ENCODE measurements at places on chromosomes 12 and 14.
A peak's percentile ranks its signal among the peaks of the same experiment; 100 is the strongest.

- DNase-seq: no peak
Measured at GRCh38 chr14:103684471-103684870, 30.8 kb downstream of the XRCC3 start.

GRCh38 chr12:71710276-71711125, 24.6 kb downstream of the TMEM19 start:
- peak; percentile 72 for DNase-seq

- no peak for DNase-seq
Measured at GRCh38 chr12:110157539-110157938, 33.4 kb downstream of the IFT81 start.

DNA sequence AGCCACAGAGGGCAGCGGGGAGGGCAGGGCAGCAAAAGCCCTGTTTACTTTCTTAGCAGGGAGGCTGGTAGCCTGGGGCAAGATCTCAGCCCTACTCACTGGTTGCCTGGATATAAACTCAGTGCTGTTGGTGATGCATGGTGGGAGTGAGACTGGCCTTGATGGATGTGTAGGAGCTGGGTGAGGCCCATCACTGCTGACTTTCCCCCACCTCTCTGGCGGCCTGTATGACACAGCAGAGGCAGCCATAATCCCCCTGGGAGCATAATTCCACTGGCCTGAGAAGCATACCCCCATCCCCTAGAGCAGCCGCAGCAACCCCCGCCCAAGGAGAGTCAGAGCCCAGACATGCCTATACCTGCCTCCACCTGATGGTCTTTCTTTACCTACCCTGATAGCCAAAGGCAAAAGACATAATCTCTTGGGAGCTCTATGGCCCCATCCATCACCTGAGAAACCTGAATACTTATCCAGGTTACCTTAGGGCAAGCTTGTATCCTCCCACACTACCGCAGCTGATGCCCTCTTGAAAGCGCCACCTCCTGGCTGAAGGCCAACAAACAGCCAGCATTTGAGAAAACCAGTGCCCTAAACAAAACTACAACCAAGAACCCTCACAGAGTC, 59.3 kb downstream of the DNAI7 start:
- no peak for DNase-seq

- DNase-seq: no peak
Measured at GRCh38 chr12:78330131-78330530, 499.4 kb downstream of the NAV3 start.

GRCh38 chr12:79058342-79058741, 193.8 kb downstream of the SYT1 start:
- no peak for DNase-seq

- no peak for DNase-seq
Measured at GRCh38 chr12:20305470-20305869, 62.9 kb upstream of the PDE3A start.

DNA sequence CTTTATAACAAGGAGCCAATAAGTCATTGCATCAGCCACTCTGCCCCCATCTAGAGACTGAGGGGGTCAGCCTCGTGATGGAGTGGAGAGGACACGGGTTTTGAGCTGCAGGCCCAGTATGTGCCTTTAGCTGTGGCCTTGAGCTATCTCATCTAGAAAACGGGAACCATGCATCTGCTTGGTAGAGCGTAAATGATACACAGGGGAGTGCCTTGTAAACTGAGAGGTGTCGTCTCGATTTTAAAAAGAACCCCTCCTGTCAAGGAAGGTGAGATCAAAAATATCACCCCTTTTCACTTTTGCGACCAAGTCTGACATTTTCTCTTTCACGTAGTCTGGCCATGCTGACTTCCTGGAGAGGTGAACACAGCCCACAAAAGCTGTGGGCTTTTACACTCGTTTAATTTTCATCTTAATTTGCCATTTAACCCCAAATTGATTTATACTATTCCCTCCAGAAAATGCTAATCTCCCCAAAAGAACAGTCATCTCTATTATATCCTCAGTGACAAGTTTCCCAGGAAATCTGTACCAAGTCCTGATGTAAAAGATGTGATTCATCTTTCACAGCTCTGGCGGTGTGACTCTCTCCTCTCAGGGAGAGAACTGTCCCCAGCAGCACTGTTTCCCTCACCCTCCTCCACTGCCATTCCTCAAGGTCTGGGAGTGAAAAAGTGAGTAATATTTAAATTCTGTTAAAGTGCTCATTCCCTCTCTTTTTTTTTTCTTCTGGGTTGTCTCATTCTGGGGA, 30.6 kb downstream of the VCPKMT start:
- DNase-seq: peak; percentile 72

DNA sequence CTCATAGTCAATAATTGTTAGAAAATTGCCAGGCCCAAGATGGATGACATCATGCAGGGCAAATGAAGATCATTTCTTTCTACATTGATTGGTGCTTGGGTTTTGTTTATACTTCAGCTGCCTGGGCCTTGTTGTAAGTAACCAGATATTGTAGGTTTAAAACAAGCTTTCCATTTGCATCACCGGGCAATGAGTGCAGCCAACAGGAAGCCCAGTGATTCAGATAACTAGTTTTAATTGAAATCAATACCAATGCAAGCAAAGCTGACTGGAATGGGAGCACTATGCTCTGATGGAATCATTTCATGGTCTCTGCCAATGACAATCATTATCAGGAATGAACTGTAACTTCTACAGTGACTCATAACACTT, 279.3 kb downstream of the DUSP6 start:
- DNase-seq: peak; percentile 96

GRCh38 chr14:88904864-88905263, 80.4 kb downstream of the TTC8 start:
- DNase-seq: no peak

- DNase-seq: peak; percentile 45
Measured at GRCh38 chr12:42802785-42803189, 213.2 kb upstream of the PRICKLE1 start.

DNA sequence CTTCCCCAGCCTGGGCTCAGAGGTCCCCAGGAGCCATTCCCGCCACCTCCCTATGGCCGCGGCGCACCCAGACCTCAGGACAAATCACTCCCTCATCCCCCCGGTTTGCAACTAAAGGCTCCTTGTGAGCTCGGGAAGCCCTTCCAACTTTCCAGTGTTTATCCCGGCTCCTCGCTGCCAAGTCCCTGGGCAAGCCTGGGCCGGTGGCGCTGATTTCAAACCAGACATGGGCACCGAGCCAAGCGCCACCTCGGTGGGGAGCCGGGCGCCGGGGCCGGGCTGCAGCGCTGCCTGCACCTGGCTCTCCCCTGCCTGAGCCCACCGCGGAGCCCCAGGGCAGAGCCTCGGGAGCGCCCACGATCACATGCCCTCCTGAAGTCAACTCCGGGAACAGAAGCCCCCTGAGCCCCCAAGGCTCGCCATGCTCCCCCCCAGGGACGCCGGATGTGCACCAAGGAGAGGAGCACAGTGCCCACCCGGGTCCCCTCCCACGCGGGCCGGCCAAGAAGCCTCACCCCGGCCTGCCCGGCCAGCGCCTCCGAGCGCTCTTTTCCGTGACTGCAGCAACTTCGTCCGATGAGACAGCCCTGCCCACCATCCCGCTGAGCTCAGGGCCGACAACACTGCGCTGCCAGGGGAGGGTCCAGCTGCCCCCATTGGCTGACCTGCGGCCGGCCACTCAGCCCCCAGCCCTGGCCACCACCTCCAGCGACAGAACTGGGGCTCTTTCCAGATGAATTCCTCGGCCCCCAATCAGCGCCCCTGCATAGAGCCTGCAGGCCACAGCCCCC, 50.0 kb downstream of the NCOR2 start:
- DNase-seq: no peak

- no peak for DNase-seq
Measured at GRCh38 chr12:45731190-45731775, 1.8 kb downstream of the ARID2 start.

GRCh38 chr12:131002216-131002631, 48.5 kb downstream of the ADGRD1 start:
- no peak for DNase-seq

GRCh38 chr12:109893261-109893995, 6.6 kb upstream of the TCHP start:
- no peak for DNase-seq

- DNase-seq: peak; percentile 83
Measured at GRCh38 chr14:95527387-95528002, 7.4 kb upstream of the GLRX5 start.

- no peak for DNase-seq
Measured at GRCh38 chr12:105961821-105962671, 176.7 kb downstream of the NUAK1 start.

- no peak for DNase-seq
Measured at GRCh38 chr12:115648463-115648862, 629.0 kb downstream of the MED13L start.

- no peak for DNase-seq
Measured at GRCh38 chr14:34470319-34470718, 8.3 kb upstream of the SPTSSA start.

DNA sequence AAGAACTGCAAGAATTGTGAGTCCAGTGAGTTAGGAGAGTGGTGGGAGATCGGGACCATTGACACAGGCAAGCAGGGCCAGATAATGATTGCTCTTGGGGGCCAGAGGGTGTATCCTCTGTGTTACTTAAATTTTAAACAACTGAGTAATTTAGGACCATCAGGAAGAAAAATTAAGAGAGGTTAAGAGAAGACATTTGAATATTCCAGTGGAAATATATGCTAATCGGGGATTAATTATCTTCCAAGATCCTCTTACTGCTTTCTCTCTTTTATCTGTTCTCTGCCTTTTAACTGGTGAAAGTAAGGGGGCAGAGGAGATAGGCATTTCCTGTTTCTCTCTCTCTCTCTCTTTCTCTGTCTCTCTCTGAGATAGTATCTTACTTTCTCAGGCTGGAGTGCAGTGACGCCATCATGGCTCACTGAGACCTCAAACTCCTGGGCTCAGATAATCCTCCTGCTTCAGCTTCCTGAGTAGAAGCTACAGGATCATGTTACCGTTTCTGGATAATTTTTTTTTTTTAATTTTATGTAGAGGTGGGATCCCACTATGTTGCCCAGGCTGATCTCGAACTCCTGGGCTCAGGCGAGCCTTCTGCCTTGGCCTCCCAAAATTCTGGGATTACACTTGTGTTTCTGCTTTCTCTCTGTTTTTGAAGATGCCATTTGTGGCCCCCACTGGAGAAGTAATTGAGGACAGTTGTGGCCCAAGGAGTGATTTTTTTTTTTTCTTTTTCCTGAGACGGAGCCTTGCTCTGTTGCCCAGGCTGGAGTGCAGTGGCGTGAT, 85.1 kb downstream of the DIP2B start:
- DNase-seq: no peak

DNA sequence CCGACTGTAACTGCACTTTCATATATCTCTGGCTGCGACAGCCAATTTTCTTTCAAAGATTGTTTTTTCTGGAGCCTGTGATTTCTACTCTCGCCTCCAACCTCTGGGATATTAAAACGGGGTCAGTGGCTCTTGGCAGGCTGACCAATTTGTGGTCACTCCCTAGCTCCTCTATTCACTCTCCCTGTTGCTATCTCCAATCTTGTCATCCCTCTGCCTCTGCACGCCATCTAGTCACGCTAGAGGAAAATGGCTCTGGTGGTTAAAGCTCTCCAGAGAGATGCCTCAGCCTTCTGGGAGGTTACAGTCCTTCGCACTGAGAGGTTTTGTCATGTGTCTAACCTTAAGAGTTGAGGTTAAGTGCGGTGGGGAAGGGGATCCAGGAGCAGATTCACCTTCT, 59.8 kb upstream of the CISTR start:
- peak; percentile 53 for DNase-seq

GRCh38 chr12:98516111-98516873, 902 bp downstream of the TMPO start:
- peak; percentile 72 for DNase-seq

- DNase-seq: no peak
Measured at GRCh38 chr12:107917912-107918800, 143.7 kb downstream of the ASCL4 start.

DNA sequence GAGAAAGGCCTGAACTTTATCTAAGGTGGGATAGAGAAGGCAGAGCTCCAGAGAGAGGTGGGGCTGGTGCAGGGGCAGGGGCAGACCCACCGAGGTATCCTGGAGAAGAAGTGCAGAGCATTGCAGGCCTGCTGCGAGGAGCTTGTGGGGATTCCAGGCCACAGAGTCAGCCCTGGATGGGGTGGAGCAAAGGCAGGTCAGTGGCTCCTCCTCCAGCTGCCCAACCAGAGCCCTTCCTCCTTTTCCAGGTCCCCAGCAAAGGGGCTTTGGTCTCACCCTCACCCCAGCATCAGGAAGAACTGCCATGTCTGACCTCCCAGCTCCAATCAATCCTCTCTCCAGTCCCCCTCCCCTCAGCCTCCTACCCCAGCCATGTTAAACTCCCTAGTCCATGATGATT, 19.8 kb upstream of the ZNF740 start:
- no peak for DNase-seq

- no peak for DNase-seq
Measured at GRCh38 chr14:103885509-103885932, 38.1 kb upstream of the PPP1R13B start.

DNA sequence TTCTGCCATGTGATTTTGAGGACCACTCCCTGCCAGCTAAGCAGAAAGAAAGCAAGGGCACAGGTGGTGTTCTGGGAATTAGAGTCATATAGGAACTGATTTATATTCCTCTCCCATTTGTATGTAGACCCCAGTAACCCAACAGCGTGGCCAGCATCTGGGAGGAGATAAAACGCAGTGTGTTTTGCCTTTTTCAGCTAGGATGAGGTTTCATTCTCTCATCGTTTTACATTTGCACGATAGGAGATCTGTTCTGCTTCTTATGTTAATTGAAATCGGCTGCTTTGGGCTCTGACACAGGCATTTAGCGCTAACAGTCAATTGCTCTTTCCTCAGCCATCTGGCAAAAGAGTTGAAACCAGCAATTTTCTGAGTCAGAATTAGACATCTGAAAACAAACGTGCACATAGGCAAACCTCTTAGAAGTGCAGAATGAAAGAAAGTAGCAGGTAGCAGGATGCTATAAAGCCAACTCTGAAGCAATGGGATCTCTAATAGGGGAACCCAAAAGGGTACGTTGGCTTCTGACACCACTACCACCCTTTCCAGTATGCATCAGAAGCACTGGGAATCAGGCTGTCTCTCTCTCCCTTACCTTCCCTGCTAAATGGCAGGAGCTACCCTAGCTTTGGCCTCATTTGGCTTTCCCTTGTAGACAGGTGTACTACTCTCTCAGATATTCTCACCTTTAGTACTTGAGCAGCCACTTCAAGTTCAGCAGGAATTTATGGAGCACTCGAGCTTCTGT, 219.1 kb downstream of the PHLDA1 start:
- peak; percentile 88 for DNase-seq

- no peak for DNase-seq
Measured at GRCh38 chr14:52987042-52987441, 36.2 kb upstream of the FERMT2 start.
